Spinal cord (tissue), 10 donors: ENCODE measurements at places on chromosomes 16 and 17. TPM values are rescaled to one million over a fixed set of nuclear protein-coding genes. Genes with fewer than 3 reads are reported as not detected.

Gene ACE
- polyA plus RNA-seq, result 14.4 TPM

Gene SECTM1
- polyA plus RNA-seq, result 2.7 TPM

Gene BCAR1
- 81.7 TPM for polyA plus RNA-seq

Gene MAP3K14
- 9.3 TPM for polyA plus RNA-seq

Gene PERCC1
- 0.35 TPM for polyA plus RNA-seq

Gene ABI3
- 5.1 TPM for polyA plus RNA-seq

Gene KRTAP9-8
- polyA plus RNA-seq, result not detected

Gene ZNF597
- polyA plus RNA-seq, result 3.3 TPM

Gene BCO1
- polyA plus RNA-seq, result 0.35 TPM

Gene ZNRF1
- polyA plus RNA-seq, result 103 TPM

Gene RNF157
- 194 TPM for polyA plus RNA-seq

Gene BAHCC1
- polyA plus RNA-seq, result 30.7 TPM

Gene KCNJ12
- polyA plus RNA-seq, result 2.6 TPM

Gene GGNBP2
- polyA plus RNA-seq, result 70.6 TPM

Gene PGP
- polyA plus RNA-seq, result 26.7 TPM

Gene KRT15
- 0.18 TPM for polyA plus RNA-seq

Gene PITPNM3
- polyA plus RNA-seq, result 21.6 TPM

Gene DPEP2NB
- not detected for polyA plus RNA-seq

Gene CFDP1
- 135 TPM for polyA plus RNA-seq

Gene FGF11
- 32.8 TPM for polyA plus RNA-seq

Gene TBC1D3
- not detected for polyA plus RNA-seq

Gene NDUFAB1
- polyA plus RNA-seq, result 122 TPM

Gene SNX20
- 0.73 TPM for polyA plus RNA-seq

Gene LRRC75A
- polyA plus RNA-seq, result 12.0 TPM

Gene HOXB4
- polyA plus RNA-seq, result 16.6 TPM

Gene DNASE1L2
- polyA plus RNA-seq, result 5.2 TPM

Gene KRT12
- polyA plus RNA-seq, result not detected

Gene STH
- polyA plus RNA-seq, result 2.4 TPM

Gene HES7
- 1.7 TPM for polyA plus RNA-seq

Gene C16orf54
- polyA plus RNA-seq, result 0.20 TPM

Gene KRT40
- polyA plus RNA-seq, result 0.27 TPM

Gene MCRIP2
- polyA plus RNA-seq, result 38.7 TPM

Gene PSMB10
- 61.9 TPM for polyA plus RNA-seq

Gene SALL1
- polyA plus RNA-seq, result 72.0 TPM
